Subcutaneous adipose tissue (tissue), 4 donors: ENCODE measurements at places on chromosomes 16 and 17. TPM values are rescaled to one million over a fixed set of nuclear protein-coding genes. Genes with fewer than 3 reads are reported as not detected.

MED9 gene
- total RNA-seq: 13.6 TPM

PRAC1 gene
- total RNA-seq: not detected

RGS11 gene
- 16.1 TPM for total RNA-seq

TBC1D3H gene
- not detected for total RNA-seq

GPRC5B gene
- 24.3 TPM for total RNA-seq

C17orf78 gene
- not detected for total RNA-seq

CHRNE gene
- 0.49 TPM for total RNA-seq
